ENCODE measurements at places on chromosomes 1 and 21. TPM values are rescaled to one million over a fixed set of nuclear protein-coding genes. Genes with fewer than 3 reads are reported as not detected.

DNA sequence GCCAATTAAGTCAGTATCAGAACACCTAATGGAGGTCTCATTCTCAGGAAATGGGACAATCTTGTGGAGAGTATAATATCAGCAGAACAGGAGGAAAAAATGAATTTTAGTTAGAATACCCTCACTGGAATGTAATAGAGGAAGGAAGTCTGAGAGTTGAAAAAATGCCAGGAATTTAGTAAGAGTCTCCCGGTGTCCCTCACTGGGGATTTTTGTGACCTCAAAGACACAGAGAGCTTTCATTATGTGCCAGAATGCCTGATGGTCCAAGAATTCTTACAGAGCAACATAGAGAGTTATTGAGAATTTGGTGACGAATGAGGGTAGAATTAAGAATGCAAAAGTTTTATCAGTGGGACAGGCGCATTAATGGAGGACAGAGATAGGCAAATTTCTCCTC, 443.5 kb upstream of the B3GALT2 start:
- no peak for DNase-seq

DNA sequence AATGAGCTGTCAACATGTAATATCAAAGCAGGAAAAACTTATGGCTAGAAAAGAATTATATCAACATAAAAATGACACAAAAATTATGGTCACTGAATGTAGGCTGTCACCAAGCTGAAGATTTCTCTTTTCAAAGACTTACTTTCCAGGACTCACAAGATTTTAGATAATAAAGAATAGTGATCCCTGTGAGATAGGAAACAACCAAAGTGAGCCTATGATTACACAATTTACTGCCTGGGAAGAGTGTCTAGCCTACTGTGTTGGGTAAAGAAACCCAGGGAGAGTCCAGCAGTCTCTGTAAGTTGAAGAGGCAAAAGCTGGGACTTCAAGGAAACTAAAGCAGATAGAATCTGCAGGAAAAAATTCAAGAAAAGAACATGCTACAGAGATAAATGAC, 20.2 kb upstream of the RGS1 start:
- no peak for DNase-seq

DNA sequence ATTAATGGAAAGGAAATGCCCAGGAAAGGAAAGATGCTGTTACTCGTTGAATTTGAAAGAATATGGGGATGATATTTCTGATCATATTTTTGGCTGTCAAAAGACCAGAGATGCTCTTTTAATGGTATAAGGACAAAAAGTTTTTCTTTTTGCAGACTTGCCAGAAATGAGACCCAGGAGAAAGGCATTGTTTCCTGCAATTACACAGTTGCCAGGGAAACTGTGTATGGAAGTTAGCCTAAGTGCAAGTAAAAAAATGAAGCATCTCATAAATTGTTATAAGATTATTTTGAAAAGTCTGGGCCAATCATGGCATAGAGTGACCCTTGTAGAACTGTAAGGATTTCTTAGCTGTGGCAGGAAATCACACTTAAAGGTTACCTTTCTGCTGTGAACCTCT, 155.7 kb upstream of the BEND5 start:
- DNase-seq, result peak; percentile 26

GRCh38 chr1:223712850-223713474, 623 bp downstream of the CAPN2 start:
- DNase-seq, result no peak

KNCN gene
- not detected for total RNA-seq

CAMSAP2 gene
- 36.9 TPM for total RNA-seq

LCA5L gene
- total RNA-seq, result 0.89 TPM
